ENCODE measurements at places on chromosomes 6 and 20.

DNA sequence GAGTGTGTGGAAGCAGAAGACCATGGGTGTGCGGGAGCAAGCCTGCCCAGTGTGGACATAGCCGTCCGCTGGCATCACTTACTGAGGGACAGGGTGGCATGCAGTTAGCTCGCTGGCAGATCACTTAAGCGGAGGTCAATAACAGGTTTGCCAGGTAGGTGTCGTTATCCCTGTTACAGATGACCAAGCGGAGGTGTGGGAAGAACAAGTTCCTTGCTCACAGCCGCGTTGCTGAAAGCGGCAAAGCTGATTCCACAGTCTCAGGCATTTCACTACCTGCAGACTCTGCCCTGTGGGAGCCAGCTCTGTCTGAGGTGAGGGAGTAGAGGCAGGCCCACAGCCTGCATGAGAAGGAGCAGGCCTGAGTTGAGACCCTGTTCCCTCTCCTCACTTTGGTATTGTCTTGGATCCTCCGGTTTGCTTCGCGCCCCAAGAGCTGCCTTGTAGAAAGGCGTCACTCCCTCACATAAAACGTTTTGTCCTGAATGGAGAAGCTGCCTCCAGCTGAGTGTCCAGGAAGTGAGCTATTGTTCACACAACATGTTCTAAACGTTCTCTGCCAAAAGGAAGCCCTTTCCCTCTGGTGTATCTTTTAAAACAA, 96.9 kb downstream of the TCP11 start:
- DNase-seq: no peak

- no peak for DNase-seq
Measured at GRCh38 chr20:39829256-39829655, 859.8 kb downstream of the MAFB start.

DNA sequence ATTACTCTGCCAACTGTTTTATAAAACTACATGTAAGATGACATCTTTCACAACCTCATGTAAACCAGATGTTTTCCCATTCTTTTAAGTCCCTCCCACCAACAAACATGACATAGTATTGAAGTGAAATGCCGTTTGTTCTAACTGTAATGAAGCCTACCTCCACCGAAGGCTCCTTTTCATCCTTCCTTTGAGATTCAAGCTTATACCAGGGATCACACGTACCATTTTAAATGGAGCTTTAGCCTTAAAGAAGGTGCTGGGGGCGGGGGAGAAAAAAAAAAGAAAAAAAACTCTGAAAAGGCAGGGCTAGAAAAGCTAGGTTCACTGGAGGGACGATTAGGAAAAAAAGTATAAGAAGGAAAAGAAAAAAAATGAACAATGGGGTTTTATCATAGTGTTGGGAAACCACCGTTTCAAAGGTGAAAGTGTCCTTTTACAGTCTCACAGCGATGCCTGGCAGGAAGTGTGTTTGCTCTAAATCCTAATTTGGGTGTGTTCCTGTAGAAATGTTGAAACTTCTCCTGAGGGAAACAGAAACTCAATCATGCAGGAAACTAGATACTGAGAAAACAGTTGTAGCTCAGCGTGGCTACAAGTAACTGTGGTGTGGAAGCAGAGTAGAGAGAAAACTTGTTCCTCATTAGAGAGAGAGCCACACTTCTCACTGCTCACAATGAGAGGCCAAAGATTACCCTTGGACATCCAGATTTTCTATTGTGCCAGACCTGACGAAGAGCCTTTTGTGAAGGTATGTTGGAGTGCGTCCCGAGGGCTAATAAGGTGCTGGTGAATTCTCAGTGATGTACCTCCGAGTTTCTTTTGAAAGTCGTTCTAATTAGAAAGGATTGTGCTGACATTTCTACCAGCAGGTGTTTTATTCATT, 37.6 kb upstream of the HINT3 start:
- DNase-seq: peak; percentile 62

GRCh38 chr6:92428448-92428847, 990.9 kb downstream of the EPHA7 start:
- no peak for DNase-seq

GRCh38 chr6:68572525-68572924, 62.6 kb upstream of the ADGRB3 start:
- DNase-seq: peak; percentile 41

GRCh38 chr6:90295854-90296340, 746 bp downstream of the BACH2 start:
- peak; percentile 50 for DNase-seq

DNA sequence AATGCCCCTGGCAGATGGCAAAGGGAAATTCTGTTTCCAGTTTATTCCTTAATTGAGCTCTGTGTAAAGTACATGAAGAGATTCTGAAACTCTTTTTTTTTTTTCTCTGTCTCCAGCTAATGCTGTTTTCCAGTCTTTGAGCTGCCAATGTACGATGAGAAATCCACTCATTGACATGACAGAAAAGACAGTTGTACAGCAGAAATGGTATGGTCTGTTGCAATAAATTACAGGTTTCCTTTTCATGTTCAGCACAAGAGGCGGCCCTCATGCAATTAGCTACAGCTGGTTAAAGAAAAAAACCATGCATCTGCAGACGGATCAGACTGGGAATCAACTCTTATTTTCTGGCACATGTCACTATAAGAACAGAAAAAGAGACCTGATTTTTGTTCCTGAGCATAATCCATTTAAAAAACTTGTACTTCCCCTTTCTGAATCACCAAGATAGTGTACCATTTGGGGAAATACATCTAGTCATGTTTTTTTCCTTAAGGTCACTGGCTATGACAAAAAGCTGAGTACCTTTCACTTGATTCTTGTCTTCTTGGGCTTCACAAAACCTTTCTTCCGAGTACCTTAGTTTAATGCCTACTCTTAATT, 289.8 kb upstream of the PREP start:
- no peak for DNase-seq

DNA sequence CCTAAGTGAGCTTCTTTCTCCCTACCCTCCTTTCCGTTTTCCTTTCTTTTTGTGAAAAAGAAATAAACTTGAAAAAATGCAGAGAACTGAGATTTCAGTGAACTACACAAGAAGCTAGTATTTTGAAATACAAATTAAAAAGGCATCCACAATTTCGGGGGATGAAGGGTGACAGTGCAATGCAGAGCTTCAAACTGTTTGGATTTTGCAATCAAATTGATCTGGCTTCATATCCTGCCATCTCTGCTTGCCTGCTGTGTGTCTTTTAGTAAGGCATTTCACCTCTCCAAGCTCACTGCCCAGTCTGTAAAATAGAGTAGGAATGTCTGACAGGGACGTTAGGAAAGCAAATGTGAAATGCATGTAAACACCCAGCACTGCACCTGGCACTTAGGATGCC, 258.0 kb downstream of the HACE1 start:
- DNase-seq: no peak

DNA sequence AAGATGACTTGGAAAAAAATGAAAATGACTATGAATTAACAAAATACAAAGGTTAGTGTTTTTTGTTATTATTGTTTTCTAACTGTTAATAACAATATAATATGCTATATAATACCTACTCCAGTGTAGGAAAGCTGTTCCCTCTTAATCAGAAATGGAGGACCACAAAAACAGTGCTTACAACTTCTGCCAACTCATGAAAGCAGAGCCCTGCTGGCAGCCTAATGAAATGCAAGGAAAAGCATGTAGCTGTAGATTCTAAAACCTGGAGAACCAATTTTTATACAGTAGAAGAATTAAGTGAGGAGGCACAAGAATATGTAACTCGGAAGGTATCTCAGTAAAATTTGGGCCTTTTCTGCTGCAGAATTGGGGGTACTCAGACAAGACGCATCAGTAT, 29.4 kb downstream of the PHIP start:
- DNase-seq: no peak

- DNase-seq: no peak
Measured at GRCh38 chr20:20318365-20319161, 49.3 kb upstream of the INSM1 start.

DNA sequence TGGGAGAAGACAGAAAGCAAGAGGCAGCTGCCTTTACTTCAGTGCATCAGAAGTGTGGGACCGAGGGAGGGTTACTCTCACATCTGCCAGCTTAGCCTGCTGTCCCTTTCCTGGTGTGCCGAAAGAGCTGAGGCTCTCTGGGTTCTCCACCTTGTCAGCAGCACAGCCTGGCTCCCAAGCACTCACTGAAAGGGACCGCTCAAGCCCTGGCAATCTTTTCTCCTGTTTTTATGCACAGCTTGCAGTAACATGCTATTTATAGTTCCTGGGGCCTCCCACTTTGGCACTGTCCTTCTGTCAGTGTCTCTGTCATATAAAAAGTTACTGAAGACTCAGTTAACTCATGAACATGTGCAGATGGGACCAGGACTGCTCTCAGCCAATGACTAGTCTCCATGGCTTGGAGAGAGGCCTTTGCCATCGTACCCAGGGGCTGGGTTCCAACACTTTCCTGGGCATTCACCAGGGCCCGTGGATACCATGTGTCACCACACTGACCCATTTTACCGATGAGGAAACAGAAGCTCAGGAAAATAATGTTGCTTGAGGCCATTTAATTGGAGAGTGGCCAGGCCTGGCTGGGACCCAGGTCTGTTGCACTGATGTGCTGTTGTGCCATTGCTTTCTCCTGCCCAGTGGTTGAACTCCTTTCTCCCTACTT, 46.2 kb downstream of the PANK2 start:
- DNase-seq: no peak

GRCh38 chr20:22394583-22394982, 189.8 kb downstream of the FOXA2 start:
- no peak for DNase-seq

GRCh38 chr20:63979229-63979556, 249 bp downstream of the SAMD10 start:
- DNase-seq: peak; percentile 52

GRCh38 chr20:10642856-10643559, 30.8 kb downstream of the JAG1 start:
- DNase-seq: no peak

DNA sequence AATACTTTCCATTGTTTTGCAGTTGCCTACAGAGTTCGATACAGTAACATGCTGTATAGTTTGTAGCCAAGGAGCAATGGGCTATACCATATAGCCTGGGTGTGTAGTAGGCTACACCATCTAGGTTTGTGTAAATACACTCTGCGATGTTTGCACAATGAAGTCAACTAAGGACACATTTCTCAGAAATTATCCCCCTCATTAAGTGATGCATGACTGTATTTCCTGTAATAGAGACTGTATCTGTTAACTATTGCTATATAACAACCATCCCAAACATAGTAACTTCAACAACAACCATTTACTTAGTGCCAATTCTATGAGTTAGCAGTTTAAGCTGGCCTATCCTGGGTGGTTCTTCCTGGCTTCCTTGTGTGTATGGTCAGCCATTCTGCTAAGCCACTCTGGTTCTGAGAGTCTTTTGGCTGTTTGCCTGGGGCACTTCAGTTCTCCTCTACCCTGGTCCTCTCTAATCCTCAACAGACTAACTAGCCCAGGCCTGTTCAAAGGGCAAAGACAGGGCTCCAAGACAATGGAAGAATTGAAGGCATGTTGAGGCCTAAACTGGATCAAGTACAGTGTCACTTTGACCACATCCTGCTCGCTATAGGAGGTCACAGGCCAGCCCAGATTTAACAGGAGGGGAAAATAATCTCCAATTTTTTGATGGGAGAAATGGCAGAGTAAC, 124.0 kb downstream of the PLCB1 start:
- DNase-seq: no peak

DNA sequence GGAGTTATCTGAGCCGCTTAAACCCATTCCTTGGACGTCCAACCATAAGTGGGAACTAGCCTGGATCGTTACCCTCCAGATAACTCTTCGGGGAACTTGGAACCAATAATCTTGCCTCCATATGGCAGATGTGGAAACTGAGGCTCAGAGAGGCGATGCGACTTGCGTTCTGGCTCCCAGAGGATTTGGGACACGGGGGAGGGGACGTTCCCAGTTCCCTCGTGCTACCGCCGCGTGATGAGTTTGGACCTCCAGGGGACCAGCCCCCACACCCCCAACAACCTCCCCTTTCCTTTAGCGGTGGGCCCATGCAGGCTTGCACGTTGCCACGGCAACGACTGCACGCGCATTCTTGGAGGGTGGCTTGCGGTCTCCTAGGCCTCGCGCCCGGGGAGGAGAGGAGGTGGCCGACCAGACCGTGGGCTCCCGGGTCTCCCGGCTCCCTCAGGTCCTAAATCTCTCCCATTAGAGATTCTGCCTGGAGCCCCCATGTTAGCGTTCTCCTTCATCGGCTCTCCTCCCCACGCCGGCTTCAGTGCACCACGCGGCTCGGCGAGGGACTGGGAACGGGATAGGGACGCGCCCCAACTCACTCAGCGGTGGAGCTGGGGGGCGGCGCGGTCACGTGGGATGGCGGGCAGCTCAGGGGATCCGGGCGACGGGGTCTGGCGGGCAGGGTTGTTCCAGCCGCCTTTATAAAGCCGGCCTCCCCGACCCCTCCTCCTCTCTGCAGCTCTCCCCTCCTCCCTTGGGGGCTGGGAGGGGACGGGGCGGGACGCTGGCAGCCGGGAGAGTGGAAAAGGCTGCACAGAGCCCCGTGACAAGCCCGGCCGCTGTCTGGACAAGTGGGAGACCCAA, at the start of gene PLTP:
PLTP (minus strand) TSS at position 670 of the 858 bp plus-strand sequence. CDS start 703 bp downstream, outside the sequence.
- DNase-seq: peak; percentile 50

DNA sequence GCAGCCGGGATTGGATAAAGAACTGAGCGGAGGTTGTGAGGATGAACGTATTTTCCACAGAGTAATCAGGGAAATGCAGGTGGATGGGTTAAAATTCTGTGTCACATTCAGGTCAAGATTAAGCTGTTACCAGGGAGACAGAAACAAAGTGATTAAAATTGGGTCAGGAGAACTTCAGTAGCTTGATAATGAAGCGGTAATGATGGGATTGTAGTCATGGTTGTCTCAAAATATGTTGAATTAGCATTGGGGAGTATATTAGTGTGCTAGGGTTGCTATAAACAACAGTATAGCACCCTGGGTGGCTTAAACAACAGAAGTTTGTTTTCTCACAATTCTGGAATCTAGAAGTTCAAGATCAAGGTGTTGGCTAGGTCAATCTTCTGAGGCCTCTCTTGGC, 155.5 kb downstream of the GJA1 start:
- DNase-seq: no peak

DNA sequence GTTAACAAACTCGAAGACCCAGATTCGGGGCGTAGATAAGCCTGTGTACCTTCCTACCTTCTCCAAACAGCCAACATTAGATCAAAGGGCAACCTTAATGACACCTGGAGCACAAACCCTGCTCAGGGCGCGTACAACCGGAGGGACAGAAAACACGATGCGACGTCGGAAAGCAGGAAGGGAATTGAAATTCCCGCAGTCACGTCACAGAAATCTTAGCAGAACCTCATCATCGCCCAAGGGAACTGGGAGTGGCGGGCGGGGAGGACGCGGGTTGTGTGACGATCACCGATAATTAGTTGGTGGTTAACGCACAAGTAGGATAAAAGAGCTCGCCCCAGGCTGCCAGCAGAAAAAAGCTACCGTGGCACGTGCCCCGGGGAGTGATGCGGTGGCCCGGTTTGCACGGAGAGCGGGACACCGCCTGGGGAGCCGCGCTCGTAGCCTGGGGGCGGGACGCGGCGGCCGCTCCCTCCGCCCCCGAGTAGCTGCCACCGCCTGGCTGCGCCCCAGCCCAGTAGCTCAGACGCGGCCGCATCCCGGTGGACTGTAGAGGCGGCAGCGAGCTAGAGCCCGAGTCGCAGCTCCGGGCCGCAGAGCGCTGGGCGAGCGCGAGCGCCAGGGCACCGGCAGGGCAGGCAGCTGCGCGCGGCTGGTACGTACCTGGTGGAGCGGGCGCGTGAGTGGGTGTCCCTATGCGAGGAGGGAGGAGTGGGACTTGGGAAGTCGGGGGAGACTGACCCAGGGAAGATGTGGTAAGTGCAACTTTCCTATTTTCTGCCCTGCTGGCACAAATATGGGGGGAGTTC, at the start of gene PKIB:
PKIB (plus strand) TSS at position 525 of the 809 bp plus-strand sequence. CDS start 107,390 bp downstream, outside the sequence.
- DNase-seq: peak; percentile 68

All from GM13977 (cell line).